ENCODE measurements at places on chromosomes 4 and X.

DNA sequence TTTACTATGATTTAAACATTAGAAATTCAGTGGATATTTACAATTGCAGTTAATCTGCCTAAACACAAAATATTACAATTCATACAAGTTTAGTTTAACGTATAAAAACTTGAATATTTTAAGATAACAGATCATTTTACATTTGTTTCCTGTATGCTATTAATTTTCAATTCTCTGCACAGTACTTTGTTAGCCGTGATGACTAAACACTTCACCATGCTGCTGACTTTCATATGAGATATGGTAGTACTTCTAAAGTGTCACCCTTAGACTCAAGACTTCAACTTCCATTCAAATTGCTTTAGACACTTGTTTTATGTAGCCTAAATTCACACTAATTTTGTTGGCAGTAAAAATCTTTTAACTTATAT, 1646.4 kb upstream of the ADGRL3 start:
- DNase-seq = peak; percentile 12

DNA sequence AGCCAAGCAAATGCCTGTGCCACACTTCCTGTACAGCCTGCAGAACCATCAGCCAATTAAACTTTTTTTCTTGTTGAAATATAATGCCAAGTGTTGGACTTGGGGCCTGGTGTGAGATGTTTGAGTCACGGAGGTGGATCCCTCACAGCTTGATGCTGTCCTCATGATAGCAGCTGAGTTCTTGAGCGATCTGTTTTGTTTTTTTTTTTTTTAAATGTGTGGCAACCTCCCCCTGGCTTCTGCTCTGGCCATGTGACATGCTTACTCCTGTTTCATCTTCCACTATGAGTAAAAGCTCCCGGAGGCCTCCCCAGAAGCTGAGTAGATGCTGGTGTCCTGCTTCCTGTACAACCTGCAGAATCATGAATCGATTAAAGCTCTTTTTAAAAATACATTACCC, 973.3 kb upstream of the FTHL17 start:
- no peak for DNase-seq

- no peak for DNase-seq
These were observed 48.2 kb upstream of the UXT start for GRCh38 chrX:47707031-47707780.

GRCh38 chr4:159366966-159367780, 264.3 kb downstream of the RAPGEF2 start:
- no peak for DNase-seq

- no peak for DNase-seq
These were observed 303.5 kb upstream of the HS3ST1 start for GRCh38 chr4:11732155-11732554.

DNA sequence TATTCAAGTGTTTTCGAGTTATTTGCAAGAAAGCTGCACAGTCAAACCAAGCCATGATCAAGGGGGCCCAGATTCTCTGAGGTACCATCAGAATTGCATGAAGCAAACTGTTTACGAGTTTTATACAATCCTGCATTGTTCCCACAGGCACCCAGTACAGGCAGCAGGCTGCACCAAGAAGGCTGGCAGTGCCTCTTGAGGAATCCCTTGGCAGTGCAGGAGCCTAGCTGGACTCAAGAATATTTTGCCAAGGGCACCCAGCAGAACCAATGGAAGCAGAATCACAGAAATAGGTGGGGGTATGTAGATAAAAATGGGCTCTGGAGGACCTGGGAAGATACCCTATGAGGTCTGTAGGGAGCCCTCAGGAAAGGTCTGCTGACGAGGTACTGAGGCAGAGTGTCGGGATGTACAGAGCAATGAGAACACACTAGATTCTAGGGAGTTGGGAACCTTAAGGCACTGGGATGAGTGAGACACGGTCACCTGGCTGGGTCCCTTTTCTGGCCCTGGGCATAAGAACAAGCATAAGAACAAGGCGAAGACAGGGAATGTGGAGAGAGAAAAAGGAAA, 2.5 kb upstream of the PLP1 start:
- DNase-seq = no peak

GRCh38 chr4:188037003-188037713, 41.6 kb downstream of the ZFP42 start:
- no peak for DNase-seq

DNA sequence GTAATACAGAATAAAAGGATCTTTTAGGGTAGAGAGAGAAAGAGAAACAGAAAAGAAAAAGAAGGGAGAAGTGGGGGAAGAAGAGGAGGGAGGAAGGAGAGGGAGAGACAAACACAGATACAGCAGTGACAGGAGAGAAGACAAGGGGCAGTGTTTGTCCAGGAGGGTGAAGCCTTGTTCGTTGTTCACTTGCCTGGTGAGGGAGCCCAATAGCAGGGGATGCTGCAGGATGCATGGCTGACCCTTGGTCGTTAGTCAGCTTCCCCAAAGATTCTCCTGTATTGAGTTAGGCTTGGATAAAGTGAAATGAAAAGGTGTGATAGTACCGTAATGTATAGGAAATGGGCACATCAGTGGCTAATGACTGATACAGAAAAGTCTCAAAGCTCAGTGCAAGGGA, 403.7 kb downstream of the IL15 start:
- DNase-seq = no peak

DNA sequence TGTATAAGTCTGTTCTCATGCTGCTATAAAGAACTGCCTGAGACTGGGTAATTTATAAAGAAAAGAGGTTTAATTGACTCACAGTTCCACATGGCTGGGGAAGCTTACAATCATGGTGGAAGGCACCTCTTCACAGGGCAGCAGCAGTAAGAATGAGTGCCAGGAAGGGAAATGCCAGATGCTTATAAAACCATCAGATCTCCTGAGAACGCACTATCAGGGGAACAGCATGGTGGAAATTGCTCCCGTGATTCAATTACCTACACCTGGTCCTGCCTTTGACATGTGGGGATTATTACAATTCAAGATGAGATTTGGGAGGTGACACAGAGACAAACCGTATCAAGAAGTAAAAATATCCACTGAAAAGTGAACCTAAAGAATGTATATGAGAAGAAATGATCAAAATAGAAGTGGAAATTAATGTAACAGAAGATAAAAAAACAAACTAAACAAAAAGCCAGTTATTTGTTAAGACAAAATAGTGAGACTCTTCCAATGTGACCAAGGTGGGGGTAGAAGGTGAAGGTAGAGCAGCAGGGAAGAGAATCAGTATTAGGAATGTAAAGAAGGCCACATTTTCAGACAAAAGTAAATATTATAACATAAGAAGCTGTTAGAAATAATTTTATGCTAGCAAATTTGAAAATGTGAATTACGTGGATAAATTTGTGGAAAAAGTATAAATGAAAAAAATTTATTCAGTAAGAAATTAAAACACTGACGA, 372.9 kb downstream of the NKX6-1 start:
- no peak for DNase-seq

GRCh38 chr4:40247350-40247749, 50.5 kb downstream of the RHOH start:
- no peak for DNase-seq

- DNase-seq = no peak
These were observed 91.6 kb downstream of the ANXA10 start for GRCh38 chr4:168183717-168184571.

GRCh38 chr4:37001688-37002436, 242.7 kb upstream of the NWD2 start:
- DNase-seq = no peak

DNA sequence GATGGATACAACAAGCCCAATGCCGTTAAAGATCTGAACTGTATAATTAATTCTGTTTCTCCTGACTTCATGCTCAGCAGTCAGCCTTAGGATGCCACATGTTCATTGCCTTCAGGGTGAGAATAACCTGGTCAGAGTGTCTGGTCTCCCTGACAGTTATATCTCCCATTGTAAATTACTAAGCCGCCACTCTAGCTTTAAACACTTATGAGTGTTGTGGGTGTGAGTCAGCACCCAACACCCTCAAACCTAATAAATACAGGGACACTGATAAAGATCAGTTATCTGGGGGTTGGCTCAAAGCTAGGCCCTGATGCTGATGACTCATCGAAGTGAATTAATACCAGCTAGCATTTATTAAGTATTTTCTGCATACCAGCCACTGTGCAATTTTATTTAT, 64.9 kb upstream of the DYNLT3 start:
- DNase-seq = peak; percentile 12

DNA sequence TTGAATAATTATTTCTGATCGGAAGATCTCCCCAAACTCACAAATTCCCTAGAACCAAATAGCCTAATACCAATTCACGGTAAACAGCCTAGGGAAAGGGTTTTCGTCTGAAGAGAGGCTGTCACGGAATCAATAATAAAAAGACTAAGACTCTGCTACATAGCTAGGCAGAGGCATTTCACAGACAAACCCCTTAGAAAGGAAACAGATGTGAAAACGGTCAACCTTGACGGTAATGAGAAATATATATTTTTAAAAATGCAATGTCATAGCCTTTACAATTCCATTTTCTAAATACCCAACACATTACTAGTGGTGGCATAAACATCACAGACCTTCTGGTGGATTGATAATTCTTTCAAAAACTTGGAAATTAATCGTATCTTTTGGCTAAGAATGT, 28.4 kb downstream of the PROM1 start:
- DNase-seq = no peak

DNA sequence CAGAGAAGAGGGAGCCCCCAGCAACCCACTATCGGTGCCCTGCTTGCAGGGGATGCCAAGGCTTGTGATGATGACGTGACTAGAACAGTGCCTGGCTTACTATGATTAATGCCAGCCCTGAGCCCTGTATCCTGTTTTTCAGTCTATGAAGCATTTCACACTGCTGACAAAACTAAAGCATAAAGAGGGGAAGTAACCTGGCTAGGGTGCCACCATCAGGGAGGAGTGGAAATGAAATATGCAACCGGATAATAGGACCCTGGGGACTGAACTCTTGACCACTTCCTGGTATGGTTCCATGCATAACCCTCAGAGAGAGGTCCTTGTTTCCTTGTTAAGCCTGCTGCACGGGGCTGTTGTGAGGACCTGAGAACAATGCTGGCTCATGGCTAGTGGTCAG, 50.3 kb downstream of the MED28 start:
- no peak for DNase-seq

DNA sequence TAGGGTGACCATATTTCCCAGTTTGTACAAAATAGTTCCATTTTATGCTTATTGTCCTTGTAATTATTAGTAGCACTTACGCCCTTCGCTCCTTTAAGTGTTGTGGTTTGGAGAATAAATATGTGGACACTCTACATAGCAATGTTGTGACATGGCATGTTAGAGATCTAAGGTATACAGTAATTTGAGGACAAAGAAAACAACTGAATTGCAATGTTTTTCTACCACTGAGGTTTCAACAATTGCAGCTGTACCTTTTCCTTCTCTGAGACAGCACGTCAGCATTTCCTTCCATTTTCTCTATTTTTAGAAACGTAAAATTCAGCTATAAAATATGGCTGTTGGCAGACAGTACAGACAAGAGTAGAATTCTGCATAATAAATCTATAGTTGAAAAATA, 323.1 kb downstream of the MAPK10 start:
- peak; percentile 25 for DNase-seq

GRCh38 chr4:87838205-87838604, 5.4 kb downstream of the MEPE start:
- no peak for DNase-seq

GRCh38 chr4:33133723-33134122, 2413.6 kb downstream of the PCDH7 start:
- DNase-seq = no peak

DNA sequence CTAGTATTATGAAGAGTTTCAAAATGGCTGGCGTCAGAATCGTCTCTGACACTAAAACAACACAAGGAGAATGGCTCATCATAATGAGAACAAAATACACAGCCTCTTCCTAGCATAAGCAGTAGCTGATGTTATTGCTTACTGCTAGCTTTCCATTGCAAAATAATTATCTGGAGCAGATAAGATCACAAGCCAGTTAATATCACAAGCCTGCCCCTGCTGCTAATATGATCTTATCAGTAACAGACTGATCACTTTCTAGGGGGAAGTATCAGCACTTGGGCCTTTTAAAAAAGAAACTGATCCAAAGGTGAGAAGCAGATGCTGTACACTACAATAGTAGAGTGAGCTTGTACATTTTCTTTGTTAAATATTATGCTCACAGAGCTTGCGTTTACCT, 554.8 kb upstream of the PABPC4L start:
- DNase-seq = no peak

GRCh38 chr4:112509243-112510141, 6.5 kb downstream of the NEUROG2 start:
- DNase-seq = peak; percentile 42

- DNase-seq = peak; percentile 42
These were observed at the start of gene FAM47E for GRCh38 chr4:76251441-76252270. TSS of gene FAM47E (plus strand) at chr4:76251721. CDS start at chr4:76251747, 26 bp downstream.

GRCh38 chr4:23005691-23006090, 313.0 kb downstream of the GBA3 start:
- no peak for DNase-seq

DNA sequence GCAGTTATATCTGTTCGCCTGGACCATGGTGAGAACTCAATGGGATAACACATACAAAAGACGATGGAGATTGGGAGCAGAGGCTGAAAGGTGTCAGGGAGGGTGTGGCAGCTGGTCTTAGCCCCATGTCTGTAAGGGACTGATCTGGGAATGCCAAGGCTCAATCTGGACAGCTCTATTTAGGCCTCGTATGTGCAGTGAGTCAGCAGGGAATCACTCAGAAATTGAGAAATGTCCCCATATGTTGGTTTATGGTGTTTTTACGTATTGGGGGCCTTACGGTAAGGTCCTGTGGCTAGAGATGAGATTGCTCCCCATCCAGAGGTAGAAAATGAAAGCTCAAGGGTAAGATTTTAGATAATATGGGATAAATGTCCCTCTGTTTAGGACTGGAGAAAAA, 71.4 kb upstream of the TTC29 start:
- no peak for DNase-seq

GRCh38 chr4:138449938-138450337, 207.8 kb upstream of the SLC7A11 start:
- DNase-seq = no peak

- peak; percentile 2 for DNase-seq
These were observed 62.3 kb upstream of the LNX1 start for GRCh38 chr4:53653484-53654053.

DNA sequence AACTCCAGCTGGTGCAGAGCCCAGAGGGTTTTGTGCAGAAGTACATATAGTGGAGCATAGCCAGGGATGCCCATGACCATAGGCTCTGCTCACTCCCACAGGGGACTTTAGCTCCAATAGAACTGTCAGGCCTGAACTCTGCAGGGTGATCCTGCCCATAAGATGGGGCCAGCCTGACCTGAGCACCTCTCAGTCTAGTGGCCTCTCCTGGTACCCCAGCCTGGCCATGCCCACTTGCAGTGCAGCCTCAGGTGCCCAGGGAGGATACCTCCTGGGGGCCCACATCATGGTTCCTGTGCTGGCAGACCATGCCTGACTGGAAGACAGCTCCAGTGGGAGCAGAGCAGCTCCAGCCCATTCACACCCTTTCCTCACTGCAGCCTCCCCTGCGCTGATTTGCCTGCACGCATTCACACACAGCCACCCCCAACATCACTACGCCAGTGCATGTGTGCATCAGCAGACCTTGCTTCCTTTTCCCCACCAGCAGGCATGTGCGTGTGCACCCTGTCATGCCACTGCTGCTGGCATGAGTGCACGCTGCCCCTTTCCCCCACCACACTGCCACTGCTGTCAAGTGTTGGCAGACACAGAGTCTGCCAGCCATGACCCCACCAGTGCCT, 53.0 kb upstream of the MMAA start:
- DNase-seq = no peak

- DNase-seq = no peak
These were observed 126.0 kb upstream of the WDFY3 start for GRCh38 chr4:85092536-85092935.

- no peak for DNase-seq
These were observed 62.6 kb downstream of the MMRN1 start for GRCh38 chr4:89957046-89957926.

GRCh38 chr4:139658586-139659382, 6.8 kb upstream of the MGST2 start:
- no peak for DNase-seq

All from kidney epithelial cell (primary cell).